Stimulated activated CD4-positive, alpha-beta T cell treated with anti-CD3 and anti-CD28 coated beads, Interleukin-15, amount 100 ng/mL, for 1 hour (primary cell): ENCODE measurements at places on chromosomes 12 and 14.

DNA sequence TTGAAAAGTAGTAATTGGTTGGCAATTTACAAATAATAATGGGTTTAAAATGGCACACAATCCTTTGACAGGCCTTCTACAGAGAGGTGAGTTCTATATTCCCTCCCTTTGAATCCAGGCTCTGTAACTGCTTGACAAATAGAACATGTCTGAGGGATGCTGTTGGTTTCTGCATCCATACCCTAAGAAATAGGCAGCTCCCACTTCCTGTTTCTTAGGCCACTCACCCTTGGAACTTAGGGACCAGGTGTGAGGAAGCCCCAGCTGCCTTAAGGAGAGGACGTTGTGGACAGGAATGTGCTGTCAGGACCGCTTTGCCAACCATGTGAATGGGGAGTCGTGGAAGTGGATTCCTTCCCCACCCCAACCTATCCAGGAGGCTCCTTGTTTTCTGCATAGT is 59.4 kb downstream of the LMNTD1 start:
- DNase-seq = no peak

DNA sequence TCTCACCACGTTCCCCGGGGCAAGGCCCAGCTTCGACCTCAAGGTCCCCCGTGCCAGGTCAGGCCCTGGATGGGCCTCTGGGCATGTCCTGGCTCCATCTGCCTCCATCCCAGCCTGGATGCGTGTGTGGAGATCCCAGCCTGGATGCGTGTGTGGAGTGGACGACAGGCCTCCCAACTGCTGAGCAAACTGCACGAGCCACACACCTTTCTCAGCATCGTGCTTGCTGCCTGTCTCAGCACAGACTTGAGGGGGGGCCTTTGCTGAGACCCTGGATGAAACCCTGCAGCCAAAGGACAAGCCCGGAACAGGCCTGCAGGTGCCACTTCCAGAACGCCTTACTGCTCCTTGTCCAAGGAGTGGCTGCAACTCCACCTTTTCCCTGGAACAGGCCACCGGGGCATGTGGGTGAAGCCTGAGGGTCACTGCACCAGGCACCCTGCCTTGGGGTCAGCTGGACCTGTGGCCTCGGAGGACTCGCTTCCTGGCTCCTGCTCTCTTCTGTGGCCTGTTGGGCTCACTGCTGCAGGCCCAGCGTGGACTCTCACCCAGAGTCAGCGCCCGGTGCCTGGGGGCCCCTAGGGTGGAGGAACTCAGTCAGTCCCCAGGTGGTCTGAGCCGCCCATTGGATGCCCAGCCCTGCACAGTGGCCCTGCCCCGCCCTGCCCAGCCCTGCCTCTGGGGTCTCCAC is 176.0 kb downstream of the KIF26A start:
- DNase-seq = no peak

DNA sequence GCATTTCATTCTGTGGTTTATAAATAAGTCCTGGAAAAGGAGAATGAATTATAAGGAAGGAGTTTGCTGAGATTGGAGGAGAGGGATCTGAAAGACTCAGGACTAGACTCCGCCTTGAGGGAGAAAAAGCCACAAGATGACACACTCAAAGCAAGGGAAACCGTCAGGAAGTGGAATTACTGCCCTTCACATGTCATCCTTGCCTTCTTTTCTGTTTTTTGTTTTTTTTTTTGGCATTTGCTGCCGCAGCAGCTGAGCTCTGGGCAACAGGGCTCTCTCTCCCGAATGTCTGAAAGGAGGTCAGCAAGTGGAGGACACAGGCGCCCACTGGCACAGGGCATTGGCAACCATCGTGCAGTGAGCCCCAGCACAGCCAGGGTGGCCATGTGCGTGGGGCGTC is 344.9 kb downstream of the DPF3 start:
- DNase-seq = no peak

- DNase-seq = no peak
Measured at GRCh38 chr12:129704232-129704830, 199.5 kb downstream of the TMEM132D start.

GRCh38 chr12:47361389-47362021 is 281.7 kb upstream of the AMIGO2 start:
- DNase-seq = no peak

- DNase-seq = no peak
Measured at GRCh38 chr14:70830998-70831781, 21.9 kb upstream of the MAP3K9 start.

DNA sequence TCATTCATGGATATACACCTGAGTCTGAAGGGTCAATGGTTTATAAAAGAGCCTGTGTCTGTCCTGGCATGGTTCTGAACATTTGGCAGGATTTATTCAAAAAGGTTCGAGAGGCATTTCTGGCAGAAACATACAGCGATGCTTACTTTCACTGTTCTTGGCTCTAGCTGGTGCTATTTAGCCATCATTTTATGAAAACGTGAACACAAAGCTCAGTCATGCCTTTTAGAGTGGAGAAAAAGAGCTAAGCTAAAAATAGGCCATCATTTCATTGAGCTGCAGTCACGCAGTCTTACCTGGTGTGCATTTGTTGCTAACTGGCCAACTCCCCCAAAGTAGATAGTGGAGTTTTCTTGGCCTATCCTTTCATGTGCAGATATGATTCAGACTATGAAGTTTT is 1209.5 kb downstream of the SLC16A7 start:
- DNase-seq = no peak
